ENCODE measurements at places on chromosomes 6 and 20. TPM values are rescaled to one million over a fixed set of nuclear protein-coding genes. Genes with fewer than 3 reads are reported as not detected.
A peak's percentile ranks its signal among the peaks of the same experiment; 100 is the strongest.

- no peak overlapping the region for H3K4me3 ChIP-seq
- H3K4me1 ChIP-seq = peaks cover 10% of the 10 kb centered on the region
- no peaks in the 10 kb centered on the region for H3K36me3 ChIP-seq
- no peak for DNase-seq
These were observed 24.5 kb upstream of the TAF8 start for GRCh38 chr6:42025845-42026243.

GRCh38 chr20:9139106-9139833, 70.4 kb downstream of the PLCB4 start:
- DNase-seq = no peak
- no peaks in the 10 kb centered on the region for H3K4me1 ChIP-seq
- H3K27ac ChIP-seq = no peak overlapping the region
- no peaks in the 10 kb centered on the region for H3K36me3 ChIP-seq
- no peaks in the 10 kb centered on the region for H3K27me3 ChIP-seq

The SPATA25 gene
- total RNA-seq = not detected

The ANGPT4 gene
- not detected for total RNA-seq

- H3K36me3 ChIP-seq = no peaks in the 10 kb centered on the region
- peaks cover 3% of the 10 kb centered on the region for H3K27me3 ChIP-seq
- no peak overlapping the region for H3K27ac ChIP-seq
These were observed 199.9 kb upstream of the SOX4 start for GRCh38 chr6:21393441-21394165.

DNA sequence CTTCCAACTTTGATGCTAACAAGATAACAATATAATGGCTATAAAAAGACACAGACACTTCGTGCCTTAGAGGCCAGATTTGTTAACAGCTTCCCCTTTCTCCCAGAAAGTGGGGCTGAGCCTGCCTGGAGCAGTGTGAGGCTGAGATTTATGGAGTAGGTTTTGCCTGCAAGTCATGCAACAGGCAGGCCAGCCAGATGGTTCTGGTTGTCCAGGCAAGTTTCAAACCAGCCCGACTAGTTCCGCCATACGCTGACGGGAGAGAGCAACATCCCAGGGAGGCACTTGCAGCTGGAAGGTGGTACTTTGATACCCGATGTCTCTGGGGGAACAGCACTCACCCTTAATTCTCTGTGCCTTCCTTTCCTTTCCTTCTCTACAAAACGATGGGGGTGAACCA, 81.3 kb upstream of the NAA20 start:
- H3K4me3 ChIP-seq = no peak overlapping the region
- DNase-seq = no peak
- peaks cover 12% of the 10 kb centered on the region for H3K36me3 ChIP-seq
- H3K27ac ChIP-seq = peak overlapping the region; percentile 79

- no peaks in the 10 kb centered on the region for H3K4me1 ChIP-seq
- DNase-seq = no peak
- no peaks in the 10 kb centered on the region for H3K27me3 ChIP-seq
- no peak overlapping the region for H3K27ac ChIP-seq
These were observed 16.5 kb upstream of the GPR6 start for GRCh38 chr6:109961611-109962041.

DNA sequence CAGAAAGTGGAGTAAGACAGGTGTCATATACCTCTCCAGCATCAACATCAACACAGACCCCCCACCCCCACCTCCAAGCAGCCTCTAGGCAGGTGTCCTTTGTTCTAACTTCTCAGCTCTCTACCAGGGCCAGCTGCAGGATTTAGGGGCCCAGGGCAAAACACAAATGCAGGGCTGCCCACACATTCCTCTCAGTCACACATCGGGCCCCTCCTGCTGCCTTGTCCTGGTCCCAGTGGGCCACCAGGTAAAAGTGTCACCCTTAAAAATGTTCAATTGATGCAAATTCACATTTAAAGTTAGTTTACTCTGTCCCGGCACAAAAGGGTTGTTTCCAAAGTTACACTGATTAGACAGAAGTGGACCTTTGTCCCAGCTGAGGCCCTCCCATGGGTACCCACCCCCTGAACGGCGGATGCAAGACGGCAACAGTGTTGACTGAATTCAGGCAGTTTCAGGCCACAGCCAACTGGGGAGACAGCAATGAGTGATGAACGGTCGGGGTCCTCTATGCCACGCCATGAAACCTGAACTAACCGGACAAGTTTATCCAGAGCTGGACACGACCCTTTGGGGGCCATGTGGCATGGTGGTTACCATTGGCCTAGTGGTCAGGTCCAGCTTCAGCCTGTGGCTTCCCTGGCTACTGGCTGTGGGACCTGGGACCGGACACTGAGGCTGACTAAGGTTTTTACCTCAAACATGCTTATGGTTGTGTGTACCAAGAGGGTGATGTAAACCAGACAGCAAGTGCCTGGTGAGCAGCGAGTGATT, 52.2 kb upstream of the UNC93A start:
- no peak for DNase-seq
- H3K4me3 ChIP-seq = no peak overlapping the region
- no peak overlapping the region for H3K27ac ChIP-seq
- no peaks in the 10 kb centered on the region for H3K27me3 ChIP-seq

The CNR1 gene
- not detected for total RNA-seq

The VNN1 gene
- total RNA-seq = not detected

DNA sequence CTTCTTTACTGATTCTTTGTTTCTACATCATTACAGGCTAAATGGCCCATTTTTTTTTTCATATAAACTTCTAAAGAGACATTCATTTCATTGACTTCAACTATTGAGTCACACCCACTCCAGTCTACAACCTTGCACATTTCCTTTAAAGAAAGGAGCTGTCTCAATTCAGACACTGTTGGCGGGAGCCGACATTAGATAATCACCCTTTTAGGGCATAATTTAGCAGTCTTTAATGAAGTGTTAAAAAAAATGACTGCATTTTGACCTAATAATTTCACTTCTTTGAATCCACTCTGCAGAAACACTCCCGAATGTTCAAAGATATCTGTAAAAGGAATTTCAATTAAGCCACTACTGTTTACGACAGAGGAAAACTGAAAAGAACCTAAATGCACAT, 1.5 kb downstream of the EPM2A start:
- no peak overlapping the region for H3K4me3 ChIP-seq
- H3K4me1 ChIP-seq = peaks cover 18% of the 10 kb centered on the region
- no peak for DNase-seq
- H3K36me3 ChIP-seq = no peaks in the 10 kb centered on the region
- H3K27ac ChIP-seq = peak overlapping the region; percentile 87
- no peaks in the 10 kb centered on the region for H3K27me3 ChIP-seq

GRCh38 chr20:37323985-37324384, 22.0 kb upstream of the SRC start:
- H3K4me3 ChIP-seq = no peak overlapping the region
- H3K27ac ChIP-seq = no peak overlapping the region
- H3K36me3 ChIP-seq = no peaks in the 10 kb centered on the region
- H3K27me3 ChIP-seq = no peaks in the 10 kb centered on the region
- no peak for DNase-seq

GRCh38 chr6:123276546-123276980, 280.5 kb downstream of the CLVS2 start:
- no peaks in the 10 kb centered on the region for H3K4me1 ChIP-seq
- no peaks in the 10 kb centered on the region for H3K27me3 ChIP-seq
- no peaks in the 10 kb centered on the region for H3K36me3 ChIP-seq
- no peak for DNase-seq
- no peak overlapping the region for H3K27ac ChIP-seq

GRCh38 chr6:42539135-42539534, 24.7 kb upstream of the UBR2 start:
- no peak overlapping the region for H3K27ac ChIP-seq
- no peaks in the 10 kb centered on the region for H3K27me3 ChIP-seq
- no peaks in the 10 kb centered on the region for H3K36me3 ChIP-seq
- DNase-seq = no peak
- H3K4me1 ChIP-seq = peaks cover 10% of the 10 kb centered on the region

- H3K4me3 ChIP-seq = no peak overlapping the region
- no peaks in the 10 kb centered on the region for H3K27me3 ChIP-seq
- no peaks in the 10 kb centered on the region for H3K36me3 ChIP-seq
- H3K27ac ChIP-seq = no peak overlapping the region
- H3K4me1 ChIP-seq = peaks cover 2% of the 10 kb centered on the region
These were observed 1235.5 kb upstream of the CITED2 start for GRCh38 chr6:140609956-140610355.

The EIF6 gene
- 124 TPM for total RNA-seq

DNA sequence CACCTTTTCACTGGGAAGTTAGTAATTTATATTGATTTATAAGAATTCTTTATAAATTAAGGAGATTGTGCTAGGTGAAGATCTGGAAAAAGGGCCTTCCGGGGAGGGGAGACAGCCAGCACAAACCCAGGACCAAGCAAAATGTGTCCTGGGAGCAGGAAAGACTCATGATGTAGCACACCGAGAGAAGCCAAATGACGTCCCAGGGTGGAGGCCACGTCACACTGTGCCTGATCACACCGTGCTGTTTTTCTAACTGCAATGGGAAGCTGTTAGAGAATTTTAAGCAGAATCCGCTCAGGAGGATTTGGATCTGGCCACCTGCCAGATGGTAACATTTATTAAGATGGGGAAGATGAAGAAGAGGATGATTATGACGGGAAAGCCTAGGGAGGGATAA, 72.7 kb upstream of the AKAP12 start:
- peaks cover 3% of the 10 kb centered on the region for H3K27me3 ChIP-seq
- no peaks in the 10 kb centered on the region for H3K36me3 ChIP-seq
- H3K4me1 ChIP-seq = no peaks in the 10 kb centered on the region
- H3K27ac ChIP-seq = no peak overlapping the region
- DNase-seq = no peak

The DTNBP1 gene
- total RNA-seq = 21.8 TPM

DNA sequence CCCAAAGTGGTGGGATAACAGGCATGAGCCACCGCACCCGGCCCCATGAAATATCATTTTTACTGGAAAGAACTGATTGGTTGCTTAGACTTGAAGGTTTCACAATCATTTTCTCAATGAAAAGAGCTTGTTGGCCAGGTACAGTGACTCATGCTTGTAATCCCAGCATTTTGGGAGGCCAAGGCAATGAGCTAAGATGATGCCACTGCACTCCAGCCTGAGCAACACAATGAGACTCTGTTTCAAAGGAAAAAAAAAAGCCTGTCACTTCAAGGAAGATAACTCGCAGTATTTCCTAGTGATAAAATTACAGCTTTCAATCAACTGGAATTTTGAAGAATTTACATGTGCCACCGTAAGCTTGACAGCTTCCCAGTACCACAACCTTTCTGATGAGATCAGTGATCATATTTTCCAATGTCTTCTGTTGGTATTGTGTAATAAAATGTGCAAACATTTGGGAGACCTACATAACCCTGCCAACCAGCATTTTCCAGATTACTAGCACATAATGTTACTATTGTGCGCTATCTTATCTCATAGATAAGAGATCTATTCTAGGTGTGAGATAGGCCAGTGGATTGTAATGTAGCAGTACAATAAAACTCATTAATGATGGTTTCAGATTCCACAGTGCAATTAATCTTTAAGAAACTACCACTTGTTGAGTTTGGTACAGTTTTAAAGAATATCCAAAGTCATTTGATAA, 7.2 kb downstream of the PNLDC1 start:
- no peaks in the 10 kb centered on the region for H3K36me3 ChIP-seq
- no peak overlapping the region for H3K4me3 ChIP-seq
- no peaks in the 10 kb centered on the region for H3K27me3 ChIP-seq
- no peak overlapping the region for H3K27ac ChIP-seq
- no peak for DNase-seq
- H3K4me1 ChIP-seq = no peaks in the 10 kb centered on the region

GRCh38 chr6:55756531-55757031, 118.8 kb downstream of the BMP5 start:
- no peaks in the 10 kb centered on the region for H3K27me3 ChIP-seq
- no peaks in the 10 kb centered on the region for H3K4me1 ChIP-seq
- H3K36me3 ChIP-seq = no peaks in the 10 kb centered on the region
- H3K4me3 ChIP-seq = no peak overlapping the region

- no peak for DNase-seq
- no peaks in the 10 kb centered on the region for H3K27me3 ChIP-seq
- H3K4me3 ChIP-seq = no peak overlapping the region
- no peaks in the 10 kb centered on the region for H3K36me3 ChIP-seq
- no peak overlapping the region for H3K27ac ChIP-seq
These were observed 77.6 kb upstream of the BACH2 start for GRCh38 chr6:90374201-90374600.

GRCh38 chr6:84508334-84508733, 256.1 kb downstream of the TBX18 start:
- DNase-seq = no peak
- H3K27me3 ChIP-seq = no peaks in the 10 kb centered on the region
- H3K36me3 ChIP-seq = no peaks in the 10 kb centered on the region
- no peaks in the 10 kb centered on the region for H3K4me1 ChIP-seq
- no peak overlapping the region for H3K4me3 ChIP-seq

- no peak overlapping the region for H3K27ac ChIP-seq
- DNase-seq = peak; percentile 79
- peaks cover 22% of the 10 kb centered on the region for H3K4me1 ChIP-seq
- H3K27me3 ChIP-seq = no peaks in the 10 kb centered on the region
- no peak overlapping the region for H3K4me3 ChIP-seq
These were observed 167.4 kb downstream of the SASH1 start for GRCh38 chr6:148509800-148510581.

The HUS1B gene
- total RNA-seq = 1.2 TPM

The ABHD16B gene
- total RNA-seq = not detected

GRCh38 chr6:25601800-25602673, 50.0 kb upstream of the SCGN start:
- peak; percentile 62 for DNase-seq
- H3K36me3 ChIP-seq = no peaks in the 10 kb centered on the region
- no peaks in the 10 kb centered on the region for H3K4me1 ChIP-seq
- peaks cover 2% of the 10 kb centered on the region for H3K27me3 ChIP-seq
- no peak overlapping the region for H3K4me3 ChIP-seq
- no peak overlapping the region for H3K27ac ChIP-seq

DNA sequence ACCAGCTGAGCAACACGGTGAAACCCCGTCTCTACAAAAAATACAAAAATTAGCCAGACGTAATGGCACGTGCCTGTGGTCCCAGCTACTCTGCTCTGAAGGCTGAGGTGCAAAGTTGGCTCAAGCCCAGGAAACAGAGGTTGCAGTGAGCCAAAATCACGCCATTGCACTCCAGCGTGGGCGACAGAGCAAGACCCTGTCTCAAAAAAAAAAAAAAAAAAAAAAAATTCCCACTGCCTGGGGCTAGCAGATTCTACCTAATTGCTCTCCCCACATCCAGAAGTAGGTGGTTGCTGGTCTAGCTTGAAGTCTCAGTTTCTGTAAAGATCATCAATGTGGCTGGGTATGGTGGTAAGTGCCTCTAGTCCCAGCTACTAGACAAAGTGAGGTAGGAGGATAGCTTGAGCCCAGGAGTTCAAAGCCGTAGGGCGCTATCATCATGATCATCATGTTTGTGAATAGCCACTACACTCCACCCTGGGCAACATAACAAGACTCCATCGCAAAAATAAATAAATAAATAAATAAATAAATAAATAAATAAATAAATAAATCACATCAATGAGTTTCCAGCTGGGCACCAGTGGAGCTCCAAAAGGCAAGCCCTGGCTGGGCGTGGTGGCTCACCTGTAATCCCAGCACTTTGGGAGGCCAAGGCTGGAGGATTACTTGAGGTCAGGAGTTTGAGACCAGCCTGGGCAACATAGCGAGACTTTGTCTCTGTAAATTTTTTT, 6.3 kb upstream of the AP5S1 start:
- H3K4me1 ChIP-seq = peaks cover 12% of the 10 kb centered on the region
- H3K4me3 ChIP-seq = no peak overlapping the region
- no peaks in the 10 kb centered on the region for H3K36me3 ChIP-seq
- H3K27me3 ChIP-seq = no peaks in the 10 kb centered on the region
- H3K27ac ChIP-seq = no peak overlapping the region
- DNase-seq = no peak

The PPP1R10 gene
- 88.3 TPM for total RNA-seq

The SRMS gene
- not detected for total RNA-seq

Data from endothelial cell of umbilical vein (primary cell).